Choroid plexus epithelial cell (primary cell): ENCODE measurements at places on chromosomes 4 and X.

GRCh38 chrX:38848671-38849455 lies 47.6 kb downstream of the MID1IP1 start:
- no peak for DNase-seq

DNA sequence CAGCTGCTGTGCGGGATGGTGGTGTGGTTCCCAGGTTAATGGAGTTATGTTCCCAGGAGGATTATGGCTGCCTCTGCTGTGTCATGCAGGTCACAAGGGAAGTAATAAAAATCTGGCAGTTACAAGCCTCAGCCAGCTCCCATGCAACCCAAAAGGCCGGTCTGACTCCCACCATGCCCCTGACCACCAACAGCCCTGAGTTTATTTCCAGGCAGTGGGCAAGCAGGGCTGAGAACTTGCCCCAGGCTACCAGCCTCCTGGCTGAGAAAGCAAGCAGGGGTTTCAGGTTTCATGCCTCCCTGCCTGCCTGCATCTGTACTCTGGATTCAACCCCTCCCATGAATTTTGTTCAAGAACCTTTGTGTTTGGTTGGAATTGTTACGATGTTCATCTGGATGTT lies 732.7 kb upstream of the POU3F4 start:
- no peak for DNase-seq

DNA sequence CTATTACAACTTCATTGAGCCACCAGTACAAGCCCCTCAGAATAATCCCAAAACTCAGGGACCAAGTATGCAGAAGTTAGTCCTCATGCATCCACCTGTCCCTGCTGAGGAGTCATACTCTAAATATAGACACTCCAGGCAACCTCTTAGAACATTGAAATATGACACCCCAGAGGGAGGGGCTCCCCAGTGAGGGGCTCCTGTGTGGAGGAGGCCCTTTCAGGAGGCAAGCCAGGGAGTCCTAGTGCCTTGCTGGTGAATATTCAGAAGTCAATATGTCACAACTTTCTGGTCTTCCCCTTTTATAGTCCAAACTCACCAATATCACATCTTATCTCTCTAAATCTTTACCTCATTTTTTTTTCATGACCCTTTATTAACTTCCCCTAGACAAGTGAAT lies 1.6 kb upstream of the ARMCX6 start:
- peak; percentile 18 for DNase-seq

- no peak for DNase-seq
Observed at GRCh38 chr4:139955600-139955999, 198.4 kb downstream of the MAML3 start.

DNA sequence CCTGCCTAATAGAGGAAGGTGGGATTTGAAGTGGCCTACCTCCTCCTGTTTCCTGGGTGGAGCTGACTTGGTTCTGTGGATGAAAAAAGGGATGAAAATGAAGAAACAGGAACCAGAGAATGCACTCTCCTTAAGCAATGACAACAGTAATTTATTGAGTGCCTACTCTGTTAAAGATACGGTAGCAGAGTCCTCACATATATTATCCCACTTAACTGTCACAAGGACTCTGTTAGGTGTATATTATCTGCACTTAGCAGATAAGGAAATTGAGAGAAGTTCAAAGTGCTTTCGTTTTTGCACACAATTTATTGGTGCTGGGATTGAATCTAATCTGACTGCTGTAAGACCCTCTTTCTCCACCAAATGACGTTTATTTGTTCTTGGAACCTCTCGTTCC lies 301.2 kb downstream of the PACRGL start:
- DNase-seq = no peak

- DNase-seq = no peak
Observed at GRCh38 chr4:136113921-136114320, 1418.4 kb downstream of the PCDH18 start.

DNA sequence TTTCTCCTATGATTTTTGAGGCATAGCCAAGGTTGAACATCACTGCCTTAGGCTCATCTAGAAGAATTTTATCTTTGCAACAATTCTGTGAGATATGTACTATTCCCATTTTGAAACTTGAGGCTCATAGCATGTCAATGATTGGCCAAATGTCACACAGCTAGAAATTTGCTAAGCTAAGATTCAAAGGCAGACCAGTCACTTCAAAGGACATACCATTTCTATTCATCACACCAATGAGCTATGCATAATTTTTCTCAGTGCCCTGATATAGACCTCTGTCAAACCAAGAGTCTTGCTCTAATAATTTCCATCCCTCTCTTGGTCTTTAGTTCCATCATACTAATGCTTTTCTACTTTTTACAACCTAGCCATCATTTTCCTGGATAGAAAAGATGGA lies 27.6 kb upstream of the SERTM2 start:
- no peak for DNase-seq

GRCh38 chr4:156568041-156568440 lies 403.6 kb downstream of the PDGFC start:
- DNase-seq = peak; percentile 69

DNA sequence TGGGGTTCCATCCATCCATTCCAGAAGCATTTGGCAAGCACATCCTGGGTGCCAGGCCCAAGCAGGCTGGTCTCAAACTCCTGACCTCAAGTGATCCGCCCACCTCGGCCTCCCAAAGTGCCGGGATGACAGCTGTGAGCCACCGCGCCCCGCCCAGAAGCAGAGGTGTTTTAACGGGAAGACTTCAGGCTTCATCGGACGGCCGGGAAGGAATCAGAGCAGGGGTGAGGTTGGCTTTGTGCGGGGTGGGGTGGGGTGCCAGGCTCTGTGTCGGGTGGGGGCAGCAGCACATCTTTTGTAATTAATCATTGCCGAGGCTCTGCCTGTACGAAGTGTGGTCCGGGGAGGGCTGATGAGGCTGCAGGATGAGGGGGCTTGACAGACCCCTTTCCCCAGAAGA lies 5.1 kb upstream of the SLC25A6 start:
- no peak for DNase-seq

GRCh38 chrX:117680286-117680685 lies 436.3 kb downstream of the KLHL13 start:
- DNase-seq = no peak

GRCh38 chrX:44778254-44778653 lies 65.6 kb upstream of the DUSP21 start:
- DNase-seq = no peak

GRCh38 chr4:147901388-147901787 lies 169.5 kb downstream of the ARHGAP10 start:
- DNase-seq = no peak

GRCh38 chrX:130119312-130119898 lies 9.1 kb upstream of the ELF4 start:
- DNase-seq = no peak
